WTC11 (cell line): ENCODE measurements at places on chromosomes 1 and 21.
A peak's percentile ranks its signal among the peaks of the same experiment; 100 is the strongest.

GRCh38 chr1:221356693-221357092 is 385.2 kb downstream of the DUSP10 start:
- no peak for DNase-seq

GRCh38 chr1:77047978-77048614 is 171.1 kb downstream of the PIGK start:
- DNase-seq = no peak

GRCh38 chr1:46672696-46673095 is 1.0 kb downstream of the TEX38 start:
- no peak for DNase-seq

GRCh38 chr1:186144505-186144904 is 230.5 kb downstream of the TPR start:
- DNase-seq = no peak

DNA sequence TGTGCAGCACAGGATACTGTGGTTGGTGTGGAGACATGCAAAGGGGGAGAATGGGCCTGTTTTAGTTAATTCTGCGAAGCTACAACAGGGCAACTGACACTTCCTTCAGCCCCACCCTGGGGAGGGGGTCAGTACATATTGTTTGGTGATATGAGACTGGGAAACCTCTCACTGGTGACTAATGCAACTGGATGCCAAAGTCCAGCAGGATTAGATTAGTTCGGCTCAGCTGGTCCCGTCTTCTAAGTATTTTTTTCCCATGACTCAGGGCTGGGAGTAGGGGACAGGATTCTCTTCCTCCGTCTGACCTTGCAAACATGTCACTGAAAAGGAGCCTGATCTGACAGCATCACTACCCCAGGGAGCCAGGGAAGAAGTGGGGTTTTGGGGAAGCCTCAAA is 43.0 kb downstream of the PLXNA2 start:
- DNase-seq = no peak

DNA sequence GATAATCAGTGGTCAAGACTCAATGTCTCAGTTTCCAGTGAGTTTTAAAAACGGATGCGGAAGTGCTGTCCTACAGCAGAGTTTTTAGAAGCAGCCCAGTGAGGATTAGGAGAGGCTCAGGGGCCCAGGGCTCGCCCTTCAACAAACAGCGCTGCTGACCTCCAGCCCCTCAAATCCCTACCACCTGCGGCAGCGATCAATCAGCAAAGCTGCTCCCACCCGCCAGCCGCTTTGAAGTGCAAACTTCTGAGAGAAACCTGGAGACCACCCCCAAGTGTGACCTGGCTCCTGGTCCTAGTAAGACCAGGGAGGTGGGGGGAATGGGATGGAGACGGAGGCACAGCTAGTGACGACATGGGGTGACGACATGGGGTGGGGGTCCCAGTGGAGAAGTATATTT is 14.4 kb downstream of the ZBTB17 start:
- DNase-seq = no peak

GRCh38 chr1:17909634-17910033 is 154.5 kb downstream of the ACTL8 start:
- peak; percentile 74 for DNase-seq
